ENCODE measurements at places on chromosomes 2 and 18.
A peak's percentile ranks its signal among the peaks of the same experiment; 100 is the strongest.

- DNase-seq, result no peak
Observed at GRCh38 chr2:174368691-174369090, 26.8 kb upstream of the SCRN3 start.

DNA sequence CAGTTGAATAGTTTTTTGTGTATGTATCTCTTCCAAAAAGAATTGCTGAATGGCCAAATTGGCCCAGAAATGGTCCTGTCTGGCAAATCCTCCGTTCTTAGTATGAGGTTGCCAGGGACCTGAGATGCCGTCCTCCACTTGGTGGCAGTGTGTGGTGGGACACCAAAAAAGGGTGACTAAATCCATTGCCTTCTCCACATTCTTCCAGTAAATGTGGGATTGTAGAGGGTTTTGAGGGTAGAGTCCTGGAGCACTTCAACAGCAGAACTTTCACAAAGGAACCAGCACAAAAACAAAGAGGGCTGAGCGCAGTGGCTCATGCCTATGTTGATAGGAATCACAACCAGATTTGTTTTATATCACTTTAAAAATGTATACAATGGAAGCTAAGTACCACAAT is 199.9 kb downstream of the BCL2 start:
- peak; percentile 24 for DNase-seq

DNA sequence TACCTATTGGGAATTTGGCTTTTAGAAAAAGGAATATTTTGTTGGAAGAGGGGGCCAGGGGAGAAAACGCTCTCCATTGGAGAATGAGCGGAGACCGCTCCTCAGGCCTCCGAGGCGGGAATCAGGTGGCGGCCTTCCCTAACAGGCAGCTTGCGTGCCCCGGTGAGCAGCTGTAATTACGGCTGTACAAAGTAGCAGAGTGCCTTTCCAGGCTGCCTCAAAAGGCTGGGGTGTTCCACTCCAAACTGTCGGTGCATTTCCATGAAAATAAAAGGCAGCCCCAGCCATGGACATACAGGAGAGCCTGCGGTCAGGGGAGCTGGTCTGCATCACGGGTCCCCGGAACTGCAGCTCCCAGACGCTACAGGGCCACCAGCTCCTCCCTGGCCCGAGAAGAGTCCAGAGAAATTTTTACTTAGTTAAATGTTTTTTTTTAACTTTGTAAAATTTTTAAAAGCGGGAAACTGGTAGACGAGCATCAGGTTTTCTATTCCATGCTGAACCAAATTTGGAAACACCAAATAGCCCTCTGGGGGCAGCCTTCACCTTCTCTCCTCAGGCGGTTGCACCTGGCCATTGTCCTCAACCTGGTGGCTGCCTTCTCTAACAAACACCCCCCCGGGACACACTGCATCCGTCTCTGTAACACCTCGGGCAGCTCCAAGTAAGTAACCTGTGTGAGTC is 209.3 kb upstream of the SALL3 start:
- no peak for DNase-seq

DNA sequence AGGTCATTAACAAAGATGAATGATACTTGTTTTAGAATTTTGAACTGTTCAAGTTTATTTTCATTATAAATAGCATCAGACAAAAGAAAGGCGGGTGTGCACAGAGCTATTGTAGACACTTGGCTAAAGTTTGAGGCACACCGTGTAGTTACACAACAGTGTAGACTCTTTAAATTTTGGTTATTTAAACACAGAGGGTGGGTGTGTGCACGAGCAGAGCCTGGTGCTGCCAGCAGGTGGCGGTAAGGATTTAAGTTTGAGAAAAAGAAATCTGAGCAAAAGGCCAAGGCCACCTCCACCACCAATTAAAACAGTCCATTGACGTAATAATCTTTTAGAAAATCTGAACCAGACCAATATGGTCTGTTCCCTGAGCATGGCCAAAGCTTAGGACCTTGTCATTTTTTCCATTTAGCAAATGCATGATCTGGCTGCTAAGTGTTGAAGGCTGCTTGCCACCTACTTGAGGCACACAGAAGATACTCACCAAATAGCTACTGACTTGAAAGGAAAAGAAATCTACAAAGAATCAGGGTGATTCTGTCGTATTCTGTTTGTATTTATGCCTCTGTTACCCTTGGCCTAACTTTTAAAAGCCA is 14.3 kb downstream of the COPS7B start:
- DNase-seq, result peak; percentile 55

DNA sequence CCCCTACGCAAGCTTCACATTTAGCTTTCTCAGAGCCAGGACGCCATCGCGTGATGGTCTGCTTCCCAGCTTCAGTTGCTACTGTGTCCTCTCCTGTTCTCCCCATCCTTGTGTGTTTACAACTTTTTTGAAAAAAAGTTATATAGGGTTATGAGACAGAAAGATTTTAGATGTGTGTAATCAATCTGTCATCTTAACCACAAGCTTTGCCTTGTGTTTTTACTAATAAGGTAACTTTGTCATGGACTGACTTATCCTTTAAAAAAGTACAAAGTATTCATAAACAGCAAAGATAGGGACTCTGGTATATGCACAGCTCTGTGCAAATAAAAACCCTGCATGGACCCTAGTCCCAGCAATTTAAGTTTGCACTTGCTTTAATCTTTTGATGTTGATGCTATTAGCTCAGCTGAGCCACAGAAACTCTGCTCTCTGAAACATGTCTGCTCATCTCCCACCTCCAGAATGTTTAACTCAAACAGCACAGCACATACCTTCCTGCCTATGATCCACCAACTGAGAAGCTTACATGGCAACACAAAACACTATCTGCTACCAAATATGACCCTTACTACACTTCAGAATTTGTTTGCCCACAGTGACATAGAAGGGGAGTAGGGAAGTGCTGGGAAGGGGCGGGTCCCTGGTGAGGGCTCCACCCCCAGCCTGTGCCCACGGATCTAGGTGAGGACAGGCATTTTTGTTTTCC is 42.7 kb downstream of the SAP130 start:
- no peak for DNase-seq

GRCh38 chr2:64177315-64177714 is 33.1 kb upstream of the PELI1 start:
- no peak for DNase-seq

DNA sequence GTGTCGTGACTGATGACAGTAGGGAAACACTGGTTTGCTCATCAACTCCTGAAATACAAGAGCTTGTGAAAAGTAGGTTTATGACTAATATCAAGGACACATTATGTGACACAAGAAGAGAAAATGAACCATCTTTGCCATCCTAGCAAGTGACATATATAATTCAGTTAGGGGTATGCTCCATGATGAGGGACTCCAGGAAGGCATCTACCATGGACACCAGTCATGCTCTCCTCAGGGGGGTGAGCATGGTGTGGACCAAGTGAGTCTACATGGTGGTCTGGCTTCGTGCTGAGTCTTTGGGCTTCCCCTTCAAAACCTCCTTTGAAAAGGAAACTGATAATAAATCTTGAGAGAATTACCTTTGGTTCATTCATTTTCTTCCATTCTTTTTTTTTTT is 11.7 kb upstream of the SERPINB5 start:
- no peak for DNase-seq

GRCh38 chr2:110131166-110131565 is 15.5 kb upstream of the MALL start:
- no peak for DNase-seq

DNA sequence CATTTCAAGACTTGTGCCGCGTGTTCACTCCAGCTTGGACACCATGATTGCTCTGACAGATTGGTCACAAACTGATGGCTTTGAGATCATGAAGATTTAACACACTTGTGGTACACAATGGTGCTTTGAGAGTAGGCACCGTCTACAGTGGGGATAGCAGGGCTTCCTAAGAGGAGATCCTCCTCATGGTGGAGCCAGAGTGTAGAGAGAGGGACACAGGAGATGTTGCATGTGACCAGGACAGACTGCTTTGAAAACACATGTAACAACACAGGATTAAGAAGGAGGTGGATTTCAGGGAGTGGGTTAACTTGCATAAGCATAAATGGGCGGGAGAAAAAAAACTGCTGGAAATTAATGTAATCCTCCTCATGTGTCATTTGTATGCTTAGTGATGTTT is 95.7 kb upstream of the LINC00305 start:
- DNase-seq, result no peak

GRCh38 chr2:46337208-46337994 is 40.2 kb downstream of the EPAS1 start:
- no peak for DNase-seq

DNA sequence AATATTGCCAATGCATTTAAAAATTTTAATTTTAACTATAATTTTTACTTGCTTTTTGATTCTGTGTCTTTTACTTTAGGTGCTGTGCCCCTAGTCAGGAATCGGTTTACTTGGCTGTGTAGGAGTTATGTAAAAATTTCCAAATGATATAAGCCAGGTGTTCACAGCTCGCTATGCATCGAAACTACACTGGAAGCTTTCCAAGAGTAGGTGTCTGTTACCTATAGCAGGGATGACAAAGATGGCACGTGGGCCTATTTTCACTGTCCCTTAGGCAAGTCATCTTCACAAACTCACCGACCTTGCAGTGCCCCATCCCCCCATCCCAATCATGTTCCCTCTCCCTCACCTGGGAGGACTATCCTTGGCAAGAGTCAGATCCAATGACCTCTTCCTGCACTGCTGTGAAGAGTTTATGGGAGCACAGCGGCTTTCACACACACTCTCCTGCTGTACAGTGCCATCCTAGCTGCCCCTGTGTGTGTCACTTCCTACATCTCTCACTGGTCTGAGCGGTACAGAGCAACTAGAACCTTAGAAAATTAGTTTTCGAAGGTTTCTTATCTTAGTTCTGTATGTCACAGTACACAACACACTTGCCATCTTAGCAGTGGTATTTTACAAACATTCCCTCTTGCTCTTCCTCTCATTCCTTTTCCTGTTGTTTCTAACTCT is 49.2 kb upstream of the NAB1 start:
- DNase-seq, result no peak

GRCh38 chr2:17780546-17780945 is 26.6 kb downstream of the GEN1 start:
- DNase-seq, result no peak

DNA sequence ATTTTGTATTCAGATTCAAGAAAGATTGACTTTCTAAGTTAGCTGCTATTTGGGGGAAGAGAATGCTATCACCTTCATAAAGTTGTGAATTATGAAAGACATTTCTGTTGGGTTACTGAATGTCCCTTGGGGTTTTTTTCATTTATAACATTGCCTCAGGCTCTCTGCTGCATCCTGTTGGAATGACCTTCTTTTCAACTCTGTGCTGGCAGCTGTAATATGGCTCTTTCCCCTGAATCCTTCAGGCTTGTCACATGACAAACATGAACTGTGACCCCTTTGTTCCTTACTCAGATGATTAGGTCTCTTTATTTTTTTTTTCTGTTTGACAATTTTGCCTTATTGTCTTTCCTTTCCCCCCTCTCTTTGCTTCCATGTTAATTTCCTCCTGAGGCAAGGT is 159.8 kb downstream of the TAF4B start:
- DNase-seq, result no peak

DNA sequence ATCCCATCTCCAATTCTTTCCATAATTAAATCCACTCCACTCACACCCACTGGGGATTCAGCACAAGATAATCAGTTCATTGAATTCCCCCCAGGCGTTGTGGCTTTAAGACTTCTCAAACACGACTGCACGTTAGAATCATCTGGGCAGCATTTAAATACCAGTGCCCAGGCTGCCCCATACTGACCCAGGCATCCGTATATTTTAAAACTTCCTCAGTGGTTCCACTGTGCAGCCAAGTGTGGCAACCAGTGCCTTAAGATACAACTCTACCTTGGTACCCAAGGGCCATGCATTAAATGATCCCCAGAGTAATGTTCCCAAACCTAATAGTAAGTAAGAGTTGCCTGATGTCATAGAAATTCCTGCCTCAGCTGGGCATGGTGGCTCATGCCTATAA is 54.3 kb upstream of the BZW1 start:
- no peak for DNase-seq

DNA sequence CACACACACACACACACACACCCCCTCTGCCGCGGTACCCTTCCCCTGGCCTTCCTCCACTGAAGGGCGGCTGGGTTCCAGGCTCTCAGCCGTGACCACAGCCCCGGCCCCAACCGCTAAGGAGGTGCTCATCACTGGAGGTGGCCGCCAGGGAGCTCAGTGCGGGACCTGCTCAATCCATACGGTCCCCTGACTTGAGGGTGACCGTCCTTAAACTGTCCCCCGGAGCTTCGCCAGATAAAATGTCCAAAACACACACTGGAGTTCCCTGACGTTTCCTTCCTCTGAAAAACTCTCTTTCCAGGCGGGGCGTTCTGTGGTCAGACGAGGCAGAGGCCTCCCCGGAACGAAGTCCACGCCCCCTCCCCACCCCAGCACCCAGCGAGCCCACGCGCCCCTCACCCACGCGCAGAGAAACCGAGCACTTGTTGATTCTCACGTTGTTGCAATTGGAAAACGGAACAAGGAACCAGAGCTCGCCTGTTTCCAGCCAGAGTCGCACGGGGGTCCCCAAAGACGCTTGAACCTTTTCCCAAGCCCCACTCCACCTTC is 1.4 kb downstream of the MBP start:
- DNase-seq, result no peak

DNA sequence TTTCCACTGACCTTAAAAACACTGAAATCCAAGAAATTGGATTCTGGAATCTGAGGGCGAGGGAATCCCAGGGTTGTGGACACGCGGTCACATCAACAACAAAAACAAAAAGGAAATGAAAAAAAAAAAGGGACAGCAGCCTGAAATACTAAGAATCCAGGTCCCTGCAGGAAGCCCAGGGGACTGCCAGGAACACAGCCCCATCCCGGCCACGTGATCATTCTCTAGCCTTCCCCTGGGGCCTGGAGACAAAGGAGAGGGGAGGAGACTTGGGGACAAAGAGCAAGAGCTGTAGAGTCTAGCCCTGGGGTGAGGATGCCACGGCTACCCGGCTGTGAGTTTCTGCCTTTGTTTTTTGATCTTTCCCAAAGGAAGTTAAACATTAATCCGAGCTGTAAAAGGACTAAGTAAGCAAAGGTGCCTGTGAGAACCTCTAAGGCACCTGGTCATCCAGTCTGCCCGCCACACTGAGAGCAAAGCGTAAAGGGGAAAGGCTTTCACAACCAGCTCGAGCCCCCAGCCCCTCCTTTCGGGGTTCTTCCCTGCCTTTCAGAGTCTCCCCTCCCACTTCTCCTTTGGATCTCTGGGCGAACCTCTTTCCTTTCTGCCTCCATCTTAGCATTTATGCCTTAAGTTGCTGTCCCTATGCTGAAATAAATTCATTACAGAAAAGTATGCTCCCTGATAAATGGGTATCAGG is 57.9 kb upstream of the MSH2 start:
- DNase-seq, result peak; percentile 81

DNA sequence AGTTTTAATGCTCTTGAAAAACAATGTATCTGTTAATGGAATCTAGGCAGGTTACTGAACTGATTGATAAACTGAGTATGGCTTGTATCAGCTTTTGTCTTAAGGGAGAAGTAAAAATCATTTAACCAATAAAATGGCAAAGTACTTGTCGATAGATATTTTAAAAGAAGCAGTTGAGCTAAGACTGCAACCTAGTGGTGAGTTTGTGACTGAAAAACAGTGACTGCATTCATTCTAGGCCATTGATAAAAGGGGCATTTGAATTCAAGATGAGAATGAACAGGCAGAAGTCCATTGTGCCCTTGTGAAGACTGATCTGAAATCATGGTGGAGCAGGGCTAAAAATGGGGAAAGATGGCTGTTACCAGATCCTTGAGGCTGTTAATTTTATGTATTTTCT is 59.4 kb upstream of the MSTN start:
- DNase-seq, result no peak

- no peak for DNase-seq
Observed at GRCh38 chr18:70220628-70221027, 15.1 kb upstream of the RTTN start.

All from AG08396 (cell line).